SK-N-MC (cell line): ENCODE measurements at places on chromosomes 5 and 9.

GRCh38 chr9:83477120-83477519 is 61.1 kb downstream of the FRMD3 start:
- no peak for DNase-seq

DNA sequence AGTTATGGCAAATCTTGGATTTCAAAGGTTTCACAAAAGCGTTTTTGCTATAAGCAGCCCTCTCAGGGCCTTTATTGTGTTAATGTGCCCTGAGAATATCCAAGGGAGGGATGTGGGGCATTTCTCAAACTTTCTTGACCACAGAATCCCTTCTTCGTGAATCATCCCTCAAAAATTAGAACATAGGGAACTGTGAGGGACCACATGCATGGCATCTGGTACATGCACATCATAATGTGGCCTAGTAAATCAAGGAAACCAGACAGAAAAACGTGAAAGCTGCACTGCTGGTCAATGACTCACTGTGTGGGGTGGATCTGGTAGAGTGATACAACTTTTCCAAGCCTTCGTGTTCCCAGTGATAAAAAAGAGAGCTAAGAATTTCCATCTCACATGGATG is 22.4 kb downstream of the DDX31 start:
- no peak for DNase-seq

DNA sequence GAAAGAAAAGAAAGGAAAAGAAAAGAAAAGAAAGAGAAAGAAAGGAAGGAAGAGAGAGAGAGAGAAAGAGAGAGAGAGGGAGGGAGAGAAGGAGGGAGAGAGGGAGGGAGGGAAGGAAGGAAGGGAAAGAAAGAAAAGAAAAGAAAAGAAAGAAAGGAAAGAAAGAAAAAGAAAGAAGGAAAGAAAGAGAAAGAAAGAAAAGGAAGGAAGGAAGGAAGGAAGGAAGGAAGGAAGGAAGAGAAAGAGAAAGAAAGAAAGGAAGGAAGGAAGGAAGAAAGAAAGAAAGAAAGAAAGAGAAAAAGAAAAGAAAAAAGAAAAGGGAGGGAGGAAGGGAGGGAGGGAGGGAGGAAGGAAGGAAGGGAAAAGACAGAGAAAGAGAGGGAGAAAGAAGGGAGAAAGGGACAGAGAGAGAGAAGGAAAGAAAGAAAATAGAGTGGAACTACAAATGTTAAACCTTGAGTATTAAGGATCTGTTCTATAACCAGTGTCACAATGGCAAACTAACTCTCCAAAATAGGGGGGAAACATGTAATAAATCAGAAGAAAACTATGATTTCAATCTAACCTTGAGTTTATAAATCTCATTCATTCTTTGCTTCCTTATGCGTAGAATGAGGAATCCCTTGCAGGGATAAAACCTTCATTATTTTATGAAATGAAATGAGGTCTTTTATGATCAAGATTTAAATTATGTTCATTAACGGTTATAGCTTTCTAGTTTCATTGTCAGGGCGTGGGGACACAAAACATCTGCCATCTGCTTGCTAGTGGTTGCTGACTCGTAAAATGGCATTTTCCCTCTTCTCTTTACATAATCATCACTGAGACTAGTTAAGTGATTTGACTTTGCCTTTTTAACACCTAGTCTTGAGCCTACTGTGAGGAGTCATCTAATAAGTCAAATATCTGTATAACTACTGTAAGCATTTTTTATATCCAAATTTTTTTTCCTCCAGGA is 40.7 kb upstream of the RAD23B start:
- no peak for DNase-seq

- DNase-seq: no peak
Observed at GRCh38 chr9:36559036-36559695, 13.5 kb upstream of the MELK start.

- DNase-seq: no peak
Observed at GRCh38 chr9:90515510-90515909, 127.1 kb downstream of the DIRAS2 start.
